IPS DF 19.7 (cell line): ENCODE measurements at places on chromosomes 6 and 20.

GRCh38 chr20:43752561-43753301 is 25.9 kb upstream of the GTSF1L start:
- DNase-seq: no peak

DNA sequence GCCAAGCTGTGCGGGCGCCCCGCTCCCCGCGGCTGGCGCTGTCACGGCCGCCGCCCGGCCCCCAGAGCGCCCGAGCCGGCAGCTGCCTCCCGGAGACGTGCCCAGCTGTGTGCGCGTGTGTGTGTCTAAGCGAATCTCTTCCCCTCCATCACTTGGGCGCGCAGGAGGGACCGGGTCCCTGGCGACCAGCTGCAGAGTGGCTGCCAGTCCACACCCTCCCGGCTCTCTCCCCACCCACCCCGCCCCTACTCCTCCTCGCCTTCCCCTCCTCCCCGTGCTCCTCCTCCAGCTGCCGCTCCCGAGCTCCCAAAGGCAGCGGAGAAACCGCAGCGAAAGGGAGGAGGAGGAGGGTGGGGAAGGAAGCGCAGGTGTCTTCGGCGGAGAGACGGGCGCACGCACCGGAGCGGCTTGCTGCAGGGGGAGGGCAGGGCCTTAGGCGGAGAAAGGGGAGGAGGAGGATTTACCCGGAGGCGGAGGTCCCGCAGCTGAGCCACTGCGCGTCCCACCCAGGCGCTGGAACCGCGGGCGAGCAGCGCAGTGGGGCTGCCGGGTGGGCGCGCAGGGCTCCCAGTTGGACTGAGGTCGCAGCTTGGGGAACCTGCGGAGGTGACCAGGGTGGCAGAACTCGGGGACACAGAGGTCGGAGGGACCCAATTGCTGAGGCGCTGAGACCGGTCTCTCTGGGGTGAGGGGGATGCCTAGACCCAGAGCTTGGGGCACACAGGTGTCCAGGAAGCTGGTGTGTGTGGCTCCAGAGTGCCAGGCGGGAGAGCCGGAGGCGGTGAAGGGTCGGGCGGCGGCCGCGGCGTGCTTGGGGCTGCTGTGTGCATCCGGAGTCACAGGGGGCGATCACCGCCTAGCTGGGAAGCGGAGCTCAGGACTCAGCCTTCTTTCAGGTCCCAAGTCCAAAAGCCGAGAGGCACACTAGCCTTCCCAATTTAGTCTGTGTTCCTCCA is at the start of gene HS3ST5:
Gene HS3ST5, minus strand, starts transcription at position 198 of the 956 bp plus-strand sequence. CDS start 280,178 bp downstream, outside the sequence.
- peak; percentile 71 for DNase-seq

DNA sequence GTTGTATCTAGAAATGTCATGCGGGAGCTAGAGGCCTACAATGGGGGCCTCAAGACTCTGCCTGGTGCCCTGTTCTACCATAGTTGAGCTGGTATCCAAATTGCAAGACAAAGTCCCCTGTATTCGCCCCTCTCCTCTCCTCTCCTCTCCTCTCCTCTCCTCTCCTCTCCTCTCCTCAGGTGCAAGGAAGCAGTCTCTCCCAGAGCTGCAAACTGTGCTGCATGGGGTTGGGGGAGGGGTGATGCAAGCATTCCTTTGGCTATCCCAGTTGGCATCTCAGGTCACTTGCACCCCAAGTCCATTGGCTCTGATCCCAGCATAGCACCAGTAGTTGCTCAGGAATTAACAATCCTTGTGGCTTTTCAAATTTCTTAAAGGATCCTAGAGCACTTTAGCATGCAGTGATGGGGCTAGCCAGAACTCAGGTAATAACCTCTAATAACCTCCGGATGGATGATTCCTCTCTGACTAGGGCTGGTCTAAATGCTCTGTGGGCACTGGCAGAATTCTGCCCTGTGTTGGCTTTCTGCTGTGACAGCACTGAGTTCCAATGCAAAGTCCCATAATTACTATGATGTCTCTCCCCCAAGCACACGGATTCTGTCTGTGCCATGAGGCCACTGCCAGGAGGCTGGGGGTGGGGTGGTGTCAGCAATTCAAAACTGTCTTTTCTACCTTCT is 35.3 kb downstream of the TAF11 start:
- no peak for DNase-seq

- DNase-seq: no peak
Observed at GRCh38 chr6:134624781-134625180, 306.9 kb upstream of the SGK1 start.

DNA sequence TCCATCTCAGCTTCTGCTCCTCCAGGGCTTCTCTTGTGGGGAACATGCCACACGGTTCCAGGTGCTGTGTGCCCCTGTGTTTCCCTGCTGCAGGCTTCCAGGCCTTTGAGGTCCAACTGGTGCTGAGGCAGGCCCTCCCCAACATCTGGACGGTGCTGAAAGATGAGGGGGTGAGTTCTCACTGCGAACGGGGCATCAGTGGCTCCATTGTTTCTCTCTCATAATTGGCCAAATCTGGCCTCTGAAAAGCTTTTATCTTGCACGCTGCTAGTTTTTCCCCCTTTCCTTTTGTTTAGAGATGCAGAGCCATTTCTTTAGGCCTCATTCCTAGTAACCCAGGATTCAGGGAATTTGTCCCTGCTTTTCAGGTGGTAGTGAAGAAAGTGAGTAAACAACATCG is 8.6 kb downstream of the PNLDC1 start:
- no peak for DNase-seq

GRCh38 chr6:37926661-37927060 is 107.1 kb downstream of the ZFAND3 start:
- no peak for DNase-seq

DNA sequence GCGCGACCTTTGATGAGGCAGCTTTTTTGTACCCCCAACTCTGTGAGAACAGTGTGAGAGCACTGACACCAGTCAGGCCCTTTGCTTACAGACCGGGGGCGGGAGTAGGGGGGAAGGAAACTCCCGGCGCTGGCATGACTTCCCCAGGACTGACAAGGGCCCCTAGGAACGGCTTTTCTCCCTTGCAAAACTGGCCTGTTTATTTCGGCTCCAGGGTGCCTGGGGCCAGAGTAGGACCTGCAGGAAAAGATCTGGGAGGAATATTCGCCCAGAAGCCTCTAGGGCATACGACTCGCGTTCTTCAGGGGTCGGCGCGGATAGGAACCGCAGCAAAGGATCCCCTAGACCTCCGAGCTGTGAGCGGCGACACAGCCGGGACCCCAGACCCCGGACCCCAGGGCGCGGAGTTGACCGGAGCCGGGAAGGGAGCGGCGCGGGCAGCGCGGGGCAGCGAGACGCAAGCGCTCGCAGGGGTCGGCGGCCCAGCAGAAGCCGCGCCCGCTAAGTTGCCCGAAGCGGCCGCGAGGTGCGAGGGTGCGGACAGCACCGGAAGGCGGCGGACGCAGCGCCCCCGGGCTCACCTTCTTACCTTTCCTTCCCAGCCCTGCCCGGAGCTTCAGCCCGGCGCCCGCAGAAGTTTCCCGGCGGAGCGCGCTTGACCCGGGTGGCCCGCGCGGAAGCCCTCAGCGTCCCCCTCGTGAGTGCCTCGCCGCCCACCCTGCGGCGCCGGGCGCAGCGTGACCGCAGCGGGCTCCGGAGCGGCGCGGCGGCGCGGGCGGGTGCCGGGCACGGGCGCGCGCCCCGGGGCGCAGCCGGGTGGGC is at the start of gene POPDC3:
Gene POPDC3, minus strand, starts transcription at position 771 of the 822 bp plus-strand sequence. CDS start 18,105 bp downstream, outside the sequence.
- no peak for DNase-seq

DNA sequence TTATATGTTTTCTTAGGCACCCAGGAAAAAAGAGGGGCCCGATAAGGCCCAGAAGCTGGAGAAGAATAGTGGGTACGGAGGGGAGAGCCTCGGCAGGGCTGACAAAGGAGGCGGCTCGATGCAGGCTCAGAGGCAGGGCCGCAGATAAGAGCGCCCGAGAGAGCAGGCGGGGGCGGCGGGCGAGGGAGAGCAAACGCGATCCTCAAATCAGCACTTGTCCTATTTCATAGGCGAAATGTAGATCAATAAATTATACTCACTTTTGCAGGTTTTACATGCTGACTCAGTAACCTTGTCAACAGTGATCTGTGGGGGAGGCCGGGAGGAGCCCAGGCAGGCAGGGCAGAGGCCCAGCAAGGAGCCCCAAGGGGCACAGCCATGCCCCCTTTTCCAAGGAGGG is 42.6 kb downstream of the GRM4 start:
- DNase-seq: no peak

- no peak for DNase-seq
Observed at GRCh38 chr20:54197621-54198604, 10.0 kb upstream of the PFDN4 start.

GRCh38 chr6:160138839-160139419 is 17.3 kb downstream of the SLC22A1 start:
- DNase-seq: no peak

GRCh38 chr20:13991311-13991710 is 897 bp upstream of the SEL1L2 start:
- DNase-seq: no peak

DNA sequence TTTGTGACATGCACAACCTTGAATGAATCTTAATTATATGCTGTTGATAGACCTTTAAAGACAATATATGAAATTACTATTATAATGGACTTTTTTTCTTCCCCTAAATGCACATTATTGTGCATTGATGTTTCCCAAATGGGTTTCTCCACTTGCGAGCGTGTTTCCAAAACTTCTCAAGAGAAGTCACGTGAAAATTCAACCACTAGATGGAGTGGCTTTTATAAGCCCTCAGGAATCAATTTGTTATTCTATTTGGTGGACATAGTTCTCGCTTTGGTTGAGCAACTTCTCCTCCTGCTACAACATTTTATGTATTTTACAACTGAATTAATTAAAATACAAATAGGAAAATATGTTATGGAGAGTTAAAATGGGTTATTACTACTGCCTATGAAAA is 9.0 kb downstream of the CNR1 start:
- DNase-seq: no peak

DNA sequence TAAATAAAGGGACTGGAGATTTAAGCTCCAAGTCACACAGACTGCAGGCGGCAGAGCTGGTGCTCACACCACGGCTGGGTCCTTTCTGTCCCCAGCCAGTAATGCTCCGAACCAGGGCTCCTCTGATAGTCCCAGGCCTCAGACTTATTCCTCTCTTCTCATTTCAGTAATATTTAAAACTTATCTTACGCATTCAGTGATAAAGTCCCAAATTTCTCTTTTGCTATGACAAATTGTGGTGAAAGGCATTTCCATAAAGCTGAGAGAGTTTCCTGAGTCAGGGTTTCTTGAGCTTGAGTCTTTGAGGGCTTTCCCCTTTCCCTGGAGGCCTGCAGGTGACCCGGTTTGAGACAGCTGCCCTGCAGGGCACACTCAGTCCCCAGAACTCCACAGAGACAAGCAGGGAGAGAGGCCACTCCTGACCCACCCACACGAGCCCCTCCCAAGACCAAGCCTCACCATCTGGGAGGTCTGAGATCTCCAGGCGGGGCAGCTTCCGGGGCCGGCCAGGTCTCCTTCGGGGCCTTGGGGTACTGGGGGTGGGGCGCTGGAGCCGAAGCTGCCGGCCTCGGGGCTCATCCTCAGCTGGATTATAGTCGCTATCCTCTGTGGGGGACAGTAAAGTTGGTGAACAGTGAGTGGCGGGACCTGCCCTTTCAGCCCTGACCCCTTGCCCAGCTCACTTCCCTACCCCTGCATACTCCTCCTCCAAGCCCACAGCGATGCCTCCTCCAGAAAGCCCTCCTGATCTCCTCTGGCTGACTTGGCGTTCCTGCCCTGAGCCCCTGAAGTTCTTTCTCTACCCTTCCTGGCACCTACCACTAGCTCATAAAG is 6.6 kb downstream of the ZNF335 start:
- DNase-seq: no peak
